GOT3 (cell line): ENCODE measurements at places on chromosomes 5 and 9.

DNA sequence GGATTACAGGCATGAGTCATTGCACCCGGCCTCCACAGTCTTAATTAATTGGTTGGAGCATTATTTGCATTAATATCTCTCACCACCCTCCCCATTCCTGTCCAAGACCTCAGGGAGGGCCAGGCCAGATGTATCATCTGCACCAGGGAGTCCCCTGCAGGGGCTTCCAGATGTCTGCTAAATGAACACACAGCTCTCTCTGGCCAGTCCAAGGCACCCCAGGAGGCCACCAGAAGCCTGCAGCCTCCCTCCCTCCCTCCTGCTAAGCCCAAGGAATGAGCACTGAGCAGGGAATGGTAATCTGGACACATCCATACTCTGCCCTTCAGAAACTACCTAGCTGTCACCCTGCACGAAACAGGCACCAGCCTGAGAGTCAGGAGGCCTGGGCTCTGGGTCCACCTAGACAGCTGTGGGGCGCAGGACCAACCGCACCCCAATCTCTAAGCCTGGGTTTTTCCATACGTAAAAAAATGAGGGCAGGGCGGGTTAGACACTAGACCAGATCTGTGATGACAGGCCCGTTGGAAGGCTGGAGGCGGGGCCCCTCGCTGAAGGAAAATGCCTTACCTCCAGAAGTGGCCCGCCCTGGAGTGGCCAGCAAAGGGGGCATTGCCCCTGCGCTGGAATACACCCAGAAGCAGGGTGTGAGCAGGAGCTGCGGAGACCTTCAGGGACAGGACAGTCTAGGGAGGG is 8.3 kb downstream of the CIZ1 start:
- DNase-seq, result no peak

GRCh38 chr9:336039-336438 is 121.4 kb downstream of the DOCK8 start:
- DNase-seq, result no peak

GRCh38 chr5:66932457-66932856 is 264.1 kb downstream of the CD180 start:
- no peak for DNase-seq

DNA sequence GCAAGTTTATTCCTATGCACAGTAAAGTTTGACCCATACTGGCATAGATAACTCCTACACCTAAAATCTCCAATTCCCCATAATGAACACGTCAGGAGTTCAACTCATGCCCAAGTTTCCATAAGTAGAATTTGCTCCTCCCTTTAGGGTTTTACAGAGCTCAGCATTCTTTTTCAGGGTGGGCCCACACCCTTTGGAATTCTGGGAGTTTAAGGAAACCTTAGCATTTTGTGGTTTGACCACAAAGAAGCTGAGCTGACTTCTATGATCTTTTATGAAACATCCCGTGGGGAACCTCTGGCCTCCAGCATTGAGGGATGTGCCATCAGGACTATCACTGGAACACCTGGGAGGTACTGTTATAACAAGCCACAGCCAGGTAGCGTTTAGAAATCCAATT is 220.6 kb upstream of the MAP3K1 start:
- no peak for DNase-seq
